ENCODE measurements at places on chromosomes 4 and X.

DNA sequence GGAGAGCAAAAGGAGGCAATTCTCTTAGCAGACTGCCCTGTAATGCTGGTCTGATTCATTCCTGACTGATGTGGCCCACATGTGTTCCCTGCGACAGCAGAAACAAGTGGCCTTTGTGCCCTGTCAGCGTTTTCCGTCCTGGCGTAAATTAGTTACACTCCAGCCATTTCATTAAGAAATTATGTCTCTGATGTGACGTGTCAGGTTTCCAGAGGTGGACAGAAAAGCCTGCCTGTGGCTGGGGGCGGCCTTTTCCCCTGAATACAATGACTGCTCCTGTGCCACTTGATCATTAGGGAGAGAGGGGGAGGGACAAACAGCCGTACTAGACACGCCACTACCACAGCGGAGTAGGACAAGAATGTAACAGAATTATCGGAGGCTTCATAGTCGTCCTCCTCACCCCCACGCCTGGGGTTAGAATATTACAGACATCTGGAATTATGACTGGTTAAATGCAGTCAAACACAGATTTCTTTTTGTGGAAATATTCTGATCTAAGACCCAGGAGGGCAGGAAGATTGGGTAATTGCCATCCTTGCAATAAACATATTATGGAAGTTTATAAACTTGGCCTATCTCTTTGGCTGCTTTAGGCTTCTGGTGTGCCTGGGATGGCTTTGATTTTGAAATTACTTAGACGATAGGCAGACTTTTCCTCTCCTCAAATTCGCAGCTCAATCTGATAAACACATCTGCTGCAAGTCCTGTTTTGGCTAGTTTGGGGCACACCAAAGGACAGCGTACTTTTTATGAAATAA, 146.2 kb upstream of the BCOR start:
- DNase-seq, result no peak

DNA sequence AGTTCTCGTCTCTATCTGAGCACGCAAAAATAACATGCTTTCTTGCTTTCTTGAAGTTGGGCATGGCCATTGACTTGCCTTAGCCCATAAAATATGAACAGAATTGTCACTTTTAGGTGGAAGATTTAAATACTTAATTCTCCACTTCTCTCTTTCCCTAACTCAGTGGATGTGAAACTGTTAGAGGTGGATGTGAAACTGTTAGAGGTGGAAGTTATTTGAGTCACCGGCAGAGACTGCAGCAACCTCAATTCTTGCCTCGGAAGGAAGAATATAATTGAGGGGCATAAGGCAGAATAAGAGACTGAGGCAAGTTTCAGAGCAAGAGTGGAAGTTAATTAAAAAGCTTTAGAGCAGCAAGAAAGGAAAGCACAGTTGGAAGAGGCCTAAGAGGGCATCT, 2.8 kb upstream of the PARM1 start:
- DNase-seq, result no peak

DNA sequence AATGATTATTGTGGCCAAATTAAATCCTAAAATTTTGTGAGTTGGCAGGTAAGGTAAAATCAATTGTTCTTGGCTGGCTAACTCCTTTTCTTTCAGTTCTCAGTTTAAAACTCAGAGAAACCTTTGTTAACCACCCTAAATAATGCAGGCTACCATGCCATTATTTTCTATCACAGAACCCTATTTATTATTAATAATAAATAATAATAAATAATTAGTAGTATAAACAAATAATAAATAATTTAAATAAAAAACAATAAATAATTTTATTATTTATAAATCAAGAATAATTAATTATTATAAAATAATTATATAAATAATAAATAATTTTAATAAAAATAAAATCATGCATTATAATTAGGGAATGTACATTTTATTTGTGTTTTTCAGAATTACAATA, 390.3 kb downstream of the ARHGAP24 start:
- no peak for DNase-seq

GRCh38 chr4:55488716-55489115, 58.0 kb downstream of the CLOCK start:
- no peak for DNase-seq

DNA sequence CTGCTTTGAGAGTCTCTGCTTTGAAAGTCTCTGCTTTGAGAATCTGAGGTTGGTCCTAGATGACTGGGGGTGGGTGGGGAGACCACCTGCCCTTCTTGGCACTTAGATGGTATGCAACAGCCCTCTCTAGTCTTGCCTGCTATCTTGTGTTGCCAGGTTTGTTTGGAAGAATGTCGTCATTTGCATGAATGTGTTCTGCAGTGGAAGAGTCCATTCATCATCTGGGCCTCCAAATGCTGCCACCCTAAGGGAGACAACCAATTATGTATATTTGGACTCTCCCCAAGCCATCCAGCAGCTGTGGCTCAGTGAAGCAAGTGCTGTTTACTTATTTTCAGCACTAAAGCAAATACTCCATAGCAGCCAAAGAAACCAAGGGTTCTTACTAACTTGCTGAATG, 44.6 kb upstream of the TRPC5OS start:
- no peak for DNase-seq

Measured in EH (cell line).